ENCODE measurements at places on chromosomes 2 and 18. TPM values are rescaled to one million over a fixed set of nuclear protein-coding genes. Genes with fewer than 3 reads are reported as not detected.

The ATP6V1C2 gene
- 0.11 TPM for polyA plus RNA-seq

The PDE1A gene
- polyA plus RNA-seq, result not detected

The EHBP1 gene
- 9.9 TPM for polyA plus RNA-seq

The EFHD1 gene
- polyA plus RNA-seq, result 6.9 TPM

The STK25 gene
- 70.1 TPM for polyA plus RNA-seq

The FAM124B gene
- polyA plus RNA-seq, result 0.14 TPM

The HRH4 gene
- polyA plus RNA-seq, result not detected

The ICOS gene
- 7.5 TPM for polyA plus RNA-seq

The SEH1L gene
- 37.1 TPM for polyA plus RNA-seq

The PTH2R gene
- not detected for polyA plus RNA-seq

The CAPN14 gene
- polyA plus RNA-seq, result not detected

The HNMT gene
- 0.46 TPM for polyA plus RNA-seq

The ERBB4 gene
- not detected for polyA plus RNA-seq

The CYP27C1 gene
- polyA plus RNA-seq, result not detected

The IL36RN gene
- not detected for polyA plus RNA-seq

The SCTR gene
- polyA plus RNA-seq, result not detected

Measured in naive thymus-derived CD8-positive, alpha-beta T cell (primary cell).